NCI-H524 treated with DMSO at 0.1 percent for 48 hours (cell line): ENCODE measurements at places on chromosomes 16 and 17.

DNA sequence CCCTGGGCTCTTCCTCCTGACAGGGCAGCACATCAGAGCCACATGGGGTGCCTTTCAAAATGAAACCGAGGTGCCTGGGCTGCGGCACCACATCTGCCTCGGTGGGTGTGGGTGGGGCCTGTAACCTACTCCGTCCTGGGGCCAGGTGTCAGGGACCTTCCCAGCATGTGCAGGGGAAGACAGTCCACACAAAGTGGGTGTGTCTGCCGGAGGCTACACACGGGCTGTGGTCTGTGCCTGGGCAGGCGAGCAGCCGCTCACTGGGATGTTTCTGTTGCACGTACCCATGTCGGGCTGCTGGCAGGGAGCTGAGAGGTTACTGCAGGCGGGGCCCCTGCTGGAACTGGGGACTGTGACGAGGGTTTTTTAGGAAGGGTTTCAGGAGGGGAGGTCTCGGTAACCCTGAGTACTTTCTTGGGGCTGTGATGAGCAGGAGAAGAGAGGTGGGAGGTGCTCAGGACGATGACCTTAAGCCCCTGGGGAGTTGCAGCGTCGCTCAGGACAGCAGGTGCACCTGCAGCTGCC lies 351.2 kb downstream of the SEC14L1 start:
- no peak for DNase-seq

DNA sequence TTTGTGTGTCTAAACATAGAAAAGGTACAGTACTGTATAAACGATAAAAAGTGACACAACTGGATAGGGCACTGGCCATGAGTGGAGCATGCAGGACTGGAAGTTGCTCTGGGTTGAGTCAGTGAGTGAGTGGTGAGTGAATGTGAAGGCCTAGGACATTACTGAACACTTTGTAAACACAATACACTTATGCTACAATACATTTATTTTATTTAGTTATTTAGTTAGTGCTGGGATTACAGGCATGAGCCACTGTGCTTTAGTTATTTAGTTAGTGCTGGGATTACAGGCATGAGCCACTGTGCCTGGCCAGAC lies 4.6 kb downstream of the CFAP20 start:
- no peak for DNase-seq

- no peak for DNase-seq
These were observed 18.8 kb upstream of the TMEM220 start for GRCh38 chr17:10748531-10749181.

DNA sequence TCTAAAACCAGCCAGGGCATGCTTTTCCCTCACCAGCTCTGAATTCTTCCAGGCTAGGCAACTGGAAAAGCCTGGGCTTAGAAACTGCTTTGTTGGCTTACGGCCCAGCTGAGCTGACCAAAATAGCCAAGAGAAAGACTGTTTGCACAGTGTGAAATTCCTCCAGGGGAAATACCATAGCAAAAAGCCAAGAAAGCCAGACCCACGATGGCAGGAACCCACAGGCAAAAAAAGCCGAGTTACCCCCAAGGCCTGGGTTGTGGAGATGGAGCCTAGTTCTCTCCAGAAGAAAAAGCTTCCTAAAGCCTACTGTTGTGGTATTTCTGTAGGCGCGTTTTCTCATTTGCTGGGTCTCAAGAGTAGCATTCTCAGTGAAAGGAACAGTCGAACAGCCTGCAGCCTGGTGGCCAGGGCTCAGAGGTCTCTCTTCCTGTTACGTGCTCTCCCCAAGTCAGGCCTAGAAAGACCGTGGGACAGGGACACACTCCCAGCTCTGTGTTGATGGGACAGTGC lies 9.2 kb downstream of the SP2 start:
- no peak for DNase-seq

GRCh38 chr16:77327717-77328116 lies 107.1 kb downstream of the ADAMTS18 start:
- no peak for DNase-seq

DNA sequence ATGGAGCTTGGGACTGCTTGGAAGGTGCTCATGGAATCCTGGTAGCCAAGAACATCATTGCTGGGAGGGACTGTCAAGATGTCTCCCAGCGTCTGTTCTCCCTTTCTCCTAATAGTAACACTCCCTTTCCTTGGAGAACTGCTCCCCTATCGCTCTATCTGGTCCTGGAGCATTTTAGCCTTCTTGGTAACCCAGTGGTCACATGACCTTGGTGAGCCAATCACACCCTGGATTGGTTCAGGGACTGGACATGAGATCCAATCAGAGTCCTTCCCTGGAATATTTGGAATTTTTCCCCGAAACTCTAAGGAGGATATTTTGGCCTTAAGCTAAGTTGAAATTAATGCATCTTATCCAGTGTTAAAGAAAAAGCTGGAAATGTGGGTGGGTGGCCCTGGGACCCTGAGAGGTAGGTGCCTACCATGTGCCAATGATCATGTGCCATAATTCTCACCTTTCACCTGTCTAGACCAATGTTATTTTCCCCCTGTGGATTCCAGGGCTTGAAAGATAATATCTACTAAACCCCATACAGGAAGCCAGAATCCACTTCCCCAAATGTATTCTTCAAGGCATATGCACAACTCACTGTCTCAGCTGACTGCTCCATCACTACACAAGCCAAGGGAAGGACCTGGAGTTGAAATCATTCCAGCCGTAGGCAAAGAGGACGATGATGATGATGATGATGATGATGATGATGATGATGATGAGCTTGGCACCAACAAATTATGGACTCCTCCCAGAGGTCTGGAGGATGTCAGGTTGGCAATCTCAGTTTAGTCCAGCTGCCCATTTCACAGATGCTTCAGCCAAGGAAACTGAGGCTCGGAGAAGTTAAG lies 193.2 kb downstream of the RAB11FIP4 start:
- DNase-seq: no peak

DNA sequence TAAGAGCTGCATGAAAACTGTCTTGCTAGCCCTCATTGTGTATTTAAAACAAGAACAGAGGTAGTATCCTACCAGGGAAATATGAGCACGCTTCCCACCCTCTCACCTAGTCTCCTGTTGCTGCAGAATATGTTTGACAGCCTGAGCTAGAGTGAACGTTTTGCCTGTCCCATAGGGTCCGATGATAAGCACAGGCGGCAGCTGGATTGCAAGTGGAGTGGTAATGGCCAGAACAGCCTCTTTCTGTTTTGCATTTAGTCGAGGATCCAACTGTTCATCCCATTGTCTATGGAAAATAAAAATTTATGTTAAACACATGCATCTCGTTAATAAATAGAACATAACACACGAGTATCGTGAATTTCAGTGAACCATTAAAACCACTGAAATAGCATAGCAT lies 84.2 kb downstream of the HELZ start:
- DNase-seq: no peak

- peak; percentile 78 for DNase-seq
These were observed 167.9 kb upstream of the GSE1 start for GRCh38 chr16:85445064-85445778.

DNA sequence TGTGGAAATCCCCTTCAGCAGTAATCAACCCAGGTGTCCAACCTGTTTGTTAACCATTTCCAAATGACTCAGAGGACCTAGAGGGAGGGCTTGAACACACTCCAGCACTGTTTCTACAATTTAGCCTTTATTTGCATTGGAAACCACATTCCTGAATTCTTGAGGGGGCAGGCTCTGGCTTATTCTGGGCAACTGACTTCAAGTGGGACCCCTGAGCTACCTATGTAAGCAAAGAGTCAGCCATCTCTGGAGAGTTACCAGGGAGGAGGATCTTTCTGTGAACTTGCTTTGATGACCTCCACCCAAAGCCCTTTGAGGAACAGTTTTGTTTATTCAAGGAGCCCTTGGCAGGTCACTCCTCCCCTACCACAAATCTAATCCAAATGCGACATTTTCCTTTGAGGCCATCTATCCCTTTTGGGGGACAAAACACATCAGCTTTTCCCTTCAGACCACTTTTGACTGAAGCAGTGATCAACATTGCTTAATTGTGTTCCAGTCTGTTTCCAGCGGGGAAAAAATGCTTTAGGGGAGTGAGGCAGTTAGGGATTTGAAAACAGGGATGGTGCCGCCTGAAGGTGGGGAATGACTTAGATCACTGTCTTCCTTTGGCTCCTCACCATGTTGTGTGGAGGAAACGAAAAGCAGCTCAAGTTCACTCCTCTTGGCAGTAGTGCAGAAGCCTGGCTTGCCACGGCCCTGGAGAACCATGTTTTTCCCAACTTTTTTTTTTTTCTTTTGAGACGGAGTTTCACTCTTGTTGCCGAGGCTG lies 46.2 kb downstream of the TUBD1 start:
- no peak for DNase-seq

GRCh38 chr16:85631802-85632393 lies 18.8 kb downstream of the GSE1 start:
- no peak for DNase-seq

- no peak for DNase-seq
These were observed 140.2 kb upstream of the ADAMTS18 start for GRCh38 chr16:77574867-77575624.

DNA sequence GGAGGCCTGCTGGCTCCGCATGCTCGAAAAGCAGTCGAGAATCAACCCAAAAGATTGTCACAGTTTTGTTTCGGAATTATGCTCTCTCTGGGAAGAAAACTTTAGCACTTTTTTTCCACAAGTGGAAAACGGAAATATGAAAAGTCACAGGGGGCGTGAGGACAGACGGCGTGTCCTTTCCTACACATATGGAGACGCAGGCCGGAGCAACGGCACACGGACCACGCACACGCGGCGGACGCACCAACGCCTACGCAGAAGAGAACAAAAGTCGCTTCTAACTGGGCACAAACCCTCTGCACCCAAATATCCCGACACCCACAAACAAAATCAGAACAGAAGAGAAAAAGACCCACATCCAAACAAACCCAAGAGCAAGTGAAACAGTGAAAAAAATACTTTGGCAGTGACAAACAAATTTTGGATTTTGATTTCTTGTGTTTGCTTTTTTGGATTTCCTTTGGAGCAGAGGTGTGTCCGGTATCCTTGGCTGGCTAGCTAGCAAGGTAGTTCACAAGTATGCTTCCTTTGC lies 9.3 kb upstream of the PABPN1L start:
- no peak for DNase-seq

GRCh38 chr16:727291-727977 lies 528 bp downstream of the HAGHL start:
- DNase-seq: no peak

DNA sequence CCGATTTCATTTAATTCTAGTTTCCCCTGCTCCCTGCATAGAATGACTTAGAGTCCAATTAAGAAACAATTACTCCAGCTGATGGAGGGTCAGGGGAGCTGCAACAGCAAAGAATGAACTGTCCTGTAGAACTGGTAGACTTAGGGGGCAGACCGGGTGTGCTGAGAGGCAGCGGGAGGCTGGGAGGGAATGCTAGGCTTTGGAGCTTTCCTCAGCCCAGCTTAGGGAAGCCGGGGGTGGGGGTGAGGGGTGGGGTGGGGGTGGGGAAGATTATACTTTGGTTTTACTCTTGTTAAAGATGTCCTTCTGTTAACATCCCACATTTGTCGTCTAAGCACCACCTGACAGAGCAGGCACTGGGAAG lies 458.6 kb upstream of the ASIC2 start:
- no peak for DNase-seq

DNA sequence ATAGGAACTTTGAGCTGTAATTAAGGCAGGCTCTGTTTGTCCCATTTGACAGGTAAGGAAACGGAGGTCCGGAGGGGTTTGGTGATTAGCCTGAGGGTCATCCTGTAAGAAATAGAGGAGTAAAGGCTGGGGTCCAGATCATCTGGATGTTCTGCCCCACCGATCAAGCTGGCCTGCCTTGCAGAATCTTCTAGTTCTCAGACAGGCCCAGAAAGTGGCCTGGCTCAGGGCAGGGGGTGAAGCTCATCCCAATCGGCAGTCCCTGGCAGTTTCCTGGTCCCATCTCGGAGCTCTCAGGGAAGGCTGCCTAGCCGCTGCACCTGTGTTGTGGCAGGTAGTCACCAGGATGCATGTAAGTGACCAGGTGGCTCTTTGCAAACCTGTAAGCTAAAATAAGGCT lies 4.2 kb downstream of the PIMREG start:
- DNase-seq: no peak

- DNase-seq: no peak
These were observed 1047.9 kb upstream of the RBFOX1 start for GRCh38 chr16:6284731-6285130.

DNA sequence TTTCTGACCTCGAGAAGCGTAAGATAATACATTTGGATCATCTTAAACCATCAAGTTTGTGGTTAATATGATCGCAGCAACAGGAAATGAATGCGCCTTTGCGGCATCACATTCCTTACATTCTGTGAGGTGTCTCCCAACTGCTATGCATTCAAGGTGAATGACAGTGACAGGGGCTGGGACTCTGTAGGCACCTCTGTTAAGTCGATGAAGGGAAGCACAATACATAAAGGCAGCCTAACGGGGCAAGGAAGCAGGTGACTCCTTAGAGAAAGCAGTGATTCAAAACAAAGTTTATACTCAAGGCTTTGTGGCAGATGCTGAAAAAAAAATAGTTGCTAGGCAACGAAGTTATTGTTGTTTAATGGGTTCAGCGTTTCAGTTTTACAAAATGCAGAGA lies 21.6 kb upstream of the EVPL start:
- no peak for DNase-seq

GRCh38 chr16:88817785-88818574 lies 6.3 kb upstream of the APRT start:
- no peak for DNase-seq

DNA sequence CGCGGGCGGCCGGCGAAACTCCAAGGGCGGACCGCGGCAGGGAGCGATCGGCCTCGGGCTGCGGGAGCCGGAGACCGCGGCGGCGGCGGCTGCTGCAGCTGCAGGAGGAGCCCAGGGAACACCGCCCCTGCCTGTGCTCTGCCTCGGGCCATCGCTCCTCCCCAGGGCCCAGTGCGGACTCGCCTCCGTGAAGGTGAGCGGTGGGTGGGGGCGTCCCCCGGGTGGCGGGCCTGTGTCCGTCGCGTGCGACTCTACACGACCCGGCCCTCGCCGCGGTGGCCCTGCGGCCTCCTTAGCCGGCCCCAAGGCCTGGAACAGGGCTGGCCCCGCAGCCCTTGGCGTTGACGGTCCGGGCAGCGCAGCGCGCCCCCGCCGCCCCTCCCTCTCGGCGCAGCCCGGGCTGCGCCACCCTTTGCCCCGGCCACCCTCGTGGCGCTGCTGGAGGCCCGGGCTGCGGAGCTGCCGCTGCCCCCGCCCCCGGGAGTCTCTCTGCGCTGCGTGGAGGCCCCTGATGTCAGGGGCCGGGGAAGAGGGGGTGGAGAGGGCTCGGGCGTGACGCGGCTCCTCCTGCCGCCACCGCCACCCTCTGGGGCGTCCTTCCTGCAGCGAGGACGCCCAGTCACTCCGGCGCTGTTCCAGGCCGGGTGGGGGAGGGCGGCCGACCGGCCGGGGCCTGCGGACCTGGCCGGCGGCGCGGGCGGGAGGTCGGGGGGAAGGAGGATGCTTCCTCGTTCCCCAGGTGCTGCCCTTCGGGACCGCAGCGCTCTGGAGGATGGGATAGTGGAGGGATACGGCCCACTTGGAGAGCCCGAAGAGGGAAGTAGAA lies 485 bp downstream of the DYNLL2 start:
- no peak for DNase-seq

- DNase-seq: no peak
These were observed 12.8 kb upstream of the NGFR start for GRCh38 chr17:49482144-49482817.

DNA sequence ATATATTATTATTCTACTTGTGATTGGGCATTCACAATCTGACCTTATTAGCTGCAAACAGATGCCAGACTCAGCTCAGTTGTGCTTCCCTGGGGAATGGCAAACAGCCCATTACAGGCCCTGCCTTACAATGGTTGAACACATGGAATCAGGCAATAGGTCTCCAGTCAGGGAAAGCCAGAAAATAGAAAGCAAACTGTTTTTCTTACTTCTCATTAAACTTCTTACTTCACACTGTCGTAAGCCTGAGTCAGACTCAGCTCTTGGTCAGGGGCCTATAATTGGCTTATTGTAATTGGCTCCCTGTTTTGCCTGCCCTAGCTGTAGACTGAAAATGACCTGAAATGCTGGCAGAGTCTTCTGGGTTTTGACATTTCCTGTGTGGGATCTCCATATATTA lies 77.0 kb upstream of the CA10 start:
- no peak for DNase-seq
